ENCODE measurements at places on chromosomes 12 and 14.

DNA sequence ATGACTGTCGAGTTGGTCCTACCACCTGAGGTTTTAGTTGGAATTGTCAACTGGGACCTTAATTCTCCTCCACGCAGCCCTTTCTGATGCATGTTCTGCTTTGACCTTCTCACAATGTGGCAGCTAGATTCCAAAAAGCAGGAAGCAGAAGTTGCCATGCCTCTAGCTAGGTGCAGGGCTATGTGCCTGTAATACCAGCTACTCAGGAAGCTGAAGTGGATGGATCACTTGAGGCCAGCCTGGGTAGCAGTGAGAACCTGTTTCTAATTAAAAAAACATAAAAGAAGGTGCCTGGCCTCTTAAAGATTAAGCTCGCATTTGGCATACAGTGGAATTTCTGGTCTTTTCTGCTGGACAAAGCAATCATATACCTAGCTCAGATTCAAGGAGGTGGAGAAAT lies 77.1 kb downstream of the FGD4 start:
- DNase-seq: no peak

DNA sequence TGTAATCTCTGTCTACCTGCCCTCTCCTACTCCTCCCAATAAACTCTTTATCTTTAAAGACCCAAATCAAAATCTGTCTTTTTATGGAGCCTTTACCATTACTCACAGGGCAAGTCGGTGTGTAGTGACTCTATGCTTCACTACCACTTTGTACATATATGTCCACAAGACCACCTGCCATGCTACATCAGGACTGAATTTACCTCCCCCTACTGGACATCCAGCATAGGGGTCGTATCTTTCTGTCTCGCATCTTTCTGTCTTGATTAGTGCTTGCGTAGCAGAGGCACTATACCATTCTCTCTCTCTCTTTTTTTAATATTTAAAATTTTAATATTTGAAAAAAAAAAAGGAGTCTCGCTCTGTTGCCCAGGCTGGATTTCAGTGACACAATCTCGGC lies 587.5 kb downstream of the SOX5 start:
- DNase-seq: no peak

DNA sequence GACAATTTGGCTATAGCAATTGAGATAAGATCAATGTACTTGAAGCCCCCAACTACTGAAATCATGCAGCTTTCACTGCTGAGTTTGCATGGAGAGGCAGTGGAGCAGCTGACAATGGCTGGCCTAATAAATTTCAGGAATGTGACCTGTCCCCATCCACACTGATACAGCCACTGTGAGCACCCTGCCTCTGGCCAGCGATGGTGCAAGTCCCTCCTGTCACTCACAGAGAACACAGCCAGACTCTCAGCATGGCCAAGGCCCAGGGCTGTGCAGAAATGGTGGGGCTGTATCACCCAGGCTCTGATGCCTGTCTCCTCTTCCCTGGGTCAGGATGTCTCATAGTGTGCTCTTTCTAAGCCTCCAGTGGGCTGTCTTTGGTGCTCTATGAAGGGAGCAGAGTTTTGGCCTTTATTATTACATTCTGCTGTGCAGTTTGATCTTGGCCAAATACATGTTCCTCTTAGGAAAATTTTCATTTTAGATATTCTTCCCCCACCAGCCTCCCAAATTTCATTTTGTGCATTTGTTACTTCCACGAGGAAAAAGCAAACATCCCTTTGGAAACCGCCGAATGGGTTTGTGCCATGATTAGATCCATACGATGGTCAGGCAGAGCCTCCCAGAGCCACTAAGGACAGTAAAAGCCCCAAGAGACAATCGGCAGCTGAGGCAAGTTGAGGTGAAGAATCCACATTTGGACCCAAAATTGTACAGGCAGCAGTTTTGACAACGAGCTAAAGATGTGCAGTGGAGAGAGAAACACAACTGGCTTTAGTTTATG lies 85.1 kb upstream of the WSCD2 start:
- DNase-seq: no peak

DNA sequence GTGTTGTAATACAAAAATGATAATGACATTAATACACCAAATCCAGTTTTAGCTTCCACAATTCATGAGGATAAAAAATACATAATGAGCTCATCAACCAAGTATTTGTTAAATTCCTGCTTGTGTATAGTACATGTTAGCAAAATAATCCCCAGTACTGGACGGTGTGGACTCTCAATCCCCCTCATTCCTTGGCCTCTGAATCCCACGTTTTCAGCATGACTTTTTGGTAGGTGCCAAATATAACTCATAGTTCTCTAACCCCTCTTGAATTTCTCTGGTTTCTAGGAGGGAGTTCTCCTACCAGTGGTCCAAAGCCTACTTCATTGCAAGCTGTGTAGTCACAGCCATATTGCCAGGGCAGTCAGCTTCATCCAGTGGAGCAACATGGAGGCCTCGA lies 41.4 kb upstream of the EPS8 start:
- peak; percentile 86 for DNase-seq

- DNase-seq: no peak
These were observed 158.4 kb downstream of the IPO8 start for GRCh38 chr12:30537228-30537627.

- DNase-seq: no peak
These were observed 147.2 kb downstream of the KSR2 start for GRCh38 chr12:117821480-117822175.

DNA sequence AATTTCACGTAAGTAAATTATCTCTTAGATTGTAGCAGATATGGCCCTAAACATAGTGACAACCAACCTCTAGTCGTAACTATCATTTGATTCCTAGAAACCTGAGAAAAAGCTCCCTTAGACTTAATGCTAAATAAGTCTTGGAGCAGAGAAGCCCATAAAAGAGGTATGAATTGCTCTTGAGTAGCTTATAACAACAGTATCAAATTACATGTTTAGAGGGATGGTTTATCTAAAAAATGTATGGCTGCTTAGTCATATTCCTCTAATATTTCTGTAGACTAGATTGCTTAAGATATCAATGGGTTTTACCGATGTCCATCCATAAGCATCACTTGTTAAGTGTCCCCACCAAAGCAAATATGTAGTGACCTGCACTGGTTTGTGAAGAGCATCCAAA lies 259.7 kb downstream of the NELL2 start:
- peak; percentile 1 for DNase-seq

DNA sequence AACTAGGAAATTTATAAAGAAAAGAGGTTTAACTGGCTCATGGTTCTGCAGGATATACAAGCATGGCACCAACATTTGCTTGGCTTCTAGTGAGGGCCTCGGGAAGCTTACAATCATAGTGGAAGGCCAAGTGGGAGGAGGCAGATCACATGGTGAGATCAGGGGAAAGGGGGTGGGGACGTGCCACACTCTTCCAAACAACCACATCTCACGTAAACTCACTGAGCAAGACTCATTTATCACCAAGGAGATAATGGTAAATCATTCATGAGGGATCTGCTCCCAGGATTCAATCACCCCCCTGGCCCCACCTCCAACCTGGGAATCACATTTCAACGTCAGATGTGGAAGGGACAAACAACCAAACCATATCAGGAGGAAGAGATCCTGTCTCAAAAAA lies 35.8 kb downstream of the NUMB start:
- no peak for DNase-seq

GRCh38 chr14:26527095-26527494 lies 70.7 kb downstream of the NOVA1 start:
- no peak for DNase-seq

GRCh38 chr12:25699454-25699853 lies 146.4 kb upstream of the LMNTD1 start:
- no peak for DNase-seq

DNA sequence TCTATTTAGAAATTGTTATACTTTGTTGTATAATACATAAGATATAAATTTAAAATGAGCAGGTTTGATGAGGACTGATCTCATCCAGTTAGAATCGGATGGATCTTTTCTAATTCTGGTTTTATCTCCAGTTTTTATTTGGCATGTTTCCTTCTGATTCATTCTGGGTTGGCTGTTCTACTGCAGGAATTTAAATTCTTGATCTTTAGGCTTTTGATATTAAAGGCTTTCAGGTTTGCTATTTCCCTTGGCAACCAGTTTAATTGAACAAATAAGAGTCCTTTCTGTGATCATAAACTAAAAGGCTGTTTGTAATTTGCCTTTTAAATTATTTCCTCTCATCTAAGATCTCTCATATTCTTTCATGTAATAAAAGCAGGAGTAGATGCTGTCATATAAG lies 83.4 kb downstream of the PDE6H start:
- no peak for DNase-seq

GRCh38 chr14:75547552-75548250 lies 25.4 kb downstream of the BATF start:
- no peak for DNase-seq

DNA sequence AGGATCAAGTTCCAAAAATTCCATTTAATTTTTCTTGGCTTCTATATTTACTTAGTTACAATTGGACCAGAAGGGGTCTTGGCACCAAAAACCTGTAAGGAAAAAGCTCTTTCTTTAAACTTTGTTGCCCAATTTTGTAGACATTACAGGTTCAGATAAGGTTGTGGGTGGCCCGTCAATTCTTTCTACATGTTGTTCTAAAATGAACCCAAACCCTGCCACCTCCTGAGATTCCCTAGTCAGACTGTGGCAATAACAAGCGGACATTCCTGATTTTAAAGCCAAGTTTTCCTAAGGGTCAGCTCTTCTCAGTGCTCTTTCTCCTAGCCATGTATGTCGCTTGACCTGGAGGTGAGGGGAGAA lies 45.0 kb upstream of the GSG1 start:
- DNase-seq: no peak

DNA sequence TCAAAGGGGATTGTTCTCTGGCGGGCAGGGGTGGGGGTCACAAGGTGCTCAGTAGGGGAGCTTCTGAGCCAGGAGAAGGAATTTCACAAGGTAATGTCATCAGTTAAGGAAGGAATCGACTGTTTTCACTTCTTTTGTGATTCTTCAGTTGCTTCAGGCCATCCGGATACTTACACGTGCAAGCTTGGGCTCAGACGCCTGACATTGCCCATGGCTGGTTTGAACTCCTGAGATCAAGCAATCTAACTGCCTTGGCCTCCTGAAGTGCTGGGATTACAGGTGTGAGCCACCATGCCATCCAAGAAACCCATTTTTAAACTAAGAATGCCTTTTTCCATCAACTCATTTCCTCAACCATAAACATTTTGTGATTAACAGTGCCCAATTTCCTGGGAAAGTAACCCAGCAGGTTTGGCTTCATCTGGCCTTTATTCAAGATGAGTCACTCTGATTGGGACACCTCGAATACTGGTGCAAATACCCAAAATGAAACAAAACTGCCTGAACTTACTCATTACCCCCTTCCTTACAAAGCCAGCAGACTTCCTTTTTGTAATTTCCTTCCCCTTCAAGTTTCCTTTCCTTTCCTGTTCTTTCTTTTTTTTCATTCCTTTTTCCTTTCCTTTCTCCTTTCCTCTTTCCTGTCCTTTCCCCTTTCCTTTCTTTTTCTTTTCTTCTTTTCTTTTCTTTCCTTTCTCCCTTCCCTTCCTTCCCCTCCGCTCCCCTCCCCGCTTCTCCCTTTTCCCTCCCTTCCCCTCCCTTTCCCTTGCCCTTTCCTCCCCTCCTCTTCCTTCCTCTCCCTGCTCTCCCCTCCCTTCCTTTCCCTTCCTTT lies 10.2 kb upstream of the RNASE10 start:
- peak; percentile 15 for DNase-seq

DNA sequence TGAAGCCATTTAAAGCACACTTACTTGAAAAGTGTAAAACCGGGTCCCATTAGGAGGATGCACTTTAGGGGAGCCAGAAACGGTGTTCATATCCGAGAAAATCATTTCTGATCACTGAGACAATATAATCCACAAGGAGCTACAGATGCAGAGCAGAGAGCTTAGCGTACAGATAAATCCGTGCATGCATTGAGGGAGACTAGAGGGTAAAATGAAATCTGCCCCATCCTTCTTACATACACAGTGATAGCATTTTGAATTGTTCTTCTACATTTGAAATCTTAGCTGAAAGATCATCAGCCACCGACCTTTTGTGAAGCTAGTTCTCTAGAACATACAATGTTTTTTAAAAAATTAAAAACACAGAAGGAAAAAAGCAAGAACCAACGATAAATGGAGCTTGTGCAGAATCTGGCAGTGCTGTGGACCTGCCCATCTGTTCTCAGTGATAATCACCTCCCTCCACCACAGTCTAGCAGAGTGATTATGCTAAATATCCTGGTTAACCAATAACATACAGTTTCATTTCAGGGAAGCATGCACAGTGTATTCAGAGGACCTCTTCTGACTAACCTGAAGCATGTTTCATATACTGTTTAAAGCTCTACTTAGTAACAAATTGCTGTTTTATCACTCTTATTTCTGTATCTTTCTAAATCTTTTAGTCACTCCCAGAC lies 161.1 kb downstream of the PPFIA2 start:
- DNase-seq: no peak

DNA sequence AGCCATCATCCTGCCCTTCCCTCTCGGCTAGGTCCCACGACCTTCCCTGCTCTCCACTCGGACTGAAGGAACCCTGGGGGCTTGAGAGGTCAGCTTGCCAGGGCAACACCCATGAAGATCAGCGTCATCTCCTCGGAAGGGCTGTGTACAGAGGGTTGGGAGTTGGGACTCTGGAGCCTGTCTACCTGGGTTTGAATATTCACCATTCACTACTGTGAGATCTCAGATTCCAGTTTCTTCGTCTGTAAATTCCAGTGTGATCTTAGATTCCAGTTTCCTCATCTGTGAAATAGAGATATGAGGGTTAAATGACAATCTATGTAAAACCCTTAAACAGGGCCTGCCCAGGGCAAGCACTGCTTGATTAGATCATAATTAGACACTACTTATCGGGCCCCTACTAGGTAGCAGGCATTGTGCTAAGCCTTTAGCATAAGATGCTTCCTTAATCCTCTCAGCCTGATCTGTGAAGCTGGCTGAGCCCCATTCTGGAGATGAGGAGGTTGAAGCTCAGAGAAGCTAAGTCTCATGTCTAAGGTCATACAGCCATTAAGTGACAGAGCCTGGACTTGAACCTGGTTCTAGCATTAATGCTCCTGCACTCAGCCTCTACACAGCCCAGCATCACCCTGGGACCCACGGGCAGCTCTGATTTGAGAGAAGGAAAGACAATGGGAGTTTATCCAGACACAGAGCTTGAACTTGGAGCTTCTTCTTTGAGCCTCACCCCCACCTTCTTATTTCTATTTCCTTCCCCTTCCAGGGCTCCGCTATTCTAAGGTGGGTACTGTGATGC lies 612 bp upstream of the ZDHHC22 start:
- DNase-seq: no peak

GRCh38 chr14:91829511-91829910 lies 37.8 kb downstream of the TC2N start:
- DNase-seq: no peak

DNA sequence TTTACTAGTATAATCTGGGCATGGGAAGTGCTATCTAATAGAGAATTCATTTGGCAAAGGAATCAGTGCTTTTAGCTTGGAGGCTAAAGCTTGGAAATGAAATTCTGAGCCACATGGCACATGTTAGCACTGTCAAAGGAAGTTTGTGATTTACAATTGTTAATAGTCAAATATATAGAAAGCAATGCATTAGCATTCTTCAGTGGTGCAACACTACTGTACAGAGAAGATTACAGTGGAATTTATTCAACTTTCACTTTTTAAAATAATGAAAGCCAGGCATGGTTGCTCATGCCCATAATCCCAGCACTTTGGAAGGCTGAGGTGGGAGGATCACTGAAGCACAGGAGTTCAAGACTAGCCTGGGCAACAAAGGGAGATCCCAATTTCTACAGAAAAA lies 45.9 kb downstream of the PAX9 start:
- no peak for DNase-seq

GRCh38 chr12:52295663-52296062 lies 4.3 kb upstream of the KRT81 start:
- no peak for DNase-seq
